Skeletal muscle tissue (tissue), 5 donors: ENCODE measurements at places on chromosomes 16 and 17. TPM values are rescaled to one million over a fixed set of nuclear protein-coding genes. Genes with fewer than 3 reads are reported as not detected.

The PRR11 gene
- 1.6 TPM for total RNA-seq

The HBA1 gene
- total RNA-seq = 2,922 TPM

The CACNG1 gene
- total RNA-seq = 43.3 TPM

The TNFAIP1 gene
- 18.8 TPM for total RNA-seq

The FOXJ1 gene
- under 0.01 TPM for total RNA-seq

The MYH13 gene
- 0.52 TPM for total RNA-seq

The CA5A gene
- total RNA-seq = not detected

The SMIM36 gene
- not detected for total RNA-seq

The HOXB5 gene
- total RNA-seq = not detected

The MT1F gene
- not detected for total RNA-seq

The GPATCH8 gene
- 25.1 TPM for total RNA-seq

The PER1 gene
- total RNA-seq = 37.1 TPM

The TAT gene
- total RNA-seq = not detected

The IGF2BP1 gene
- total RNA-seq = 4.7 TPM

The GRIN2C gene
- total RNA-seq = 2.1 TPM

The CCL16 gene
- not detected for total RNA-seq

The RGS9 gene
- 3.1 TPM for total RNA-seq

The EXOC3L1 gene
- 5.2 TPM for total RNA-seq

The CLCN7 gene
- 31.8 TPM for total RNA-seq

The CACNG3 gene
- not detected for total RNA-seq

The NXPH3 gene
- total RNA-seq = 0.52 TPM

The VTN gene
- total RNA-seq = 0.52 TPM

The AKAP1 gene
- 63.7 TPM for total RNA-seq

The PRSS33 gene
- total RNA-seq = not detected

The SPSB3 gene
- total RNA-seq = 27.7 TPM

The PSKH1 gene
- 9.9 TPM for total RNA-seq

The NACA2 gene
- total RNA-seq = not detected

The ABCC11 gene
- not detected for total RNA-seq

The CCT6B gene
- 3.1 TPM for total RNA-seq

The CIBAR2 gene
- total RNA-seq = not detected

The KIFC3 gene
- total RNA-seq = 9.9 TPM

The CES1 gene
- 1.0 TPM for total RNA-seq

The CEMP1 gene
- not detected for total RNA-seq

The MYOCD gene
- total RNA-seq = 0.52 TPM
